Activated T-helper 1 cell treated with anti-CD3 and anti-CD28 coated beads, Interleukin-2, amount 50 U/mL, for 16 hours (primary cell): ENCODE measurements at places on chromosomes 4 and X.

DNA sequence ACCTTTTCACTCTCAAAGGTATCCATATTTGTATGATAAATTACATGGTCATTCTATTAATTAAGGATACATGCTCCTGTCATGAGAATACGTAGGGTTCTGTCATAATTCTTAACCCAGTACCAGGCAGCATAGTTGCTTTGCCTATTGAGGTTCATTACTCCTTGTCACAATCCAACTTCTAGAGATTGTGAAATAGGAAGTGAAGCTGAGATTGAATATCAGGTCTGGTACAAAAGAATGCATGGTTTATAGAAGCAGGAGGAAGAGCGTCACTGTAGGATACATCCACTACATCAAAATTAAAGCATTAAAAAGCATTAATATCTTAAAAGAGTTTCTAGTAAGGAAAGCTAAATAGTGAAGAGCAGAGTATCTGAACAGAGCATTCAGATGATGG, 647.0 kb downstream of the IQCM start:
- no peak for DNase-seq

- no peak for DNase-seq
Measured at GRCh38 chrX:69088171-69088938, 76.9 kb downstream of the PJA1 start.

DNA sequence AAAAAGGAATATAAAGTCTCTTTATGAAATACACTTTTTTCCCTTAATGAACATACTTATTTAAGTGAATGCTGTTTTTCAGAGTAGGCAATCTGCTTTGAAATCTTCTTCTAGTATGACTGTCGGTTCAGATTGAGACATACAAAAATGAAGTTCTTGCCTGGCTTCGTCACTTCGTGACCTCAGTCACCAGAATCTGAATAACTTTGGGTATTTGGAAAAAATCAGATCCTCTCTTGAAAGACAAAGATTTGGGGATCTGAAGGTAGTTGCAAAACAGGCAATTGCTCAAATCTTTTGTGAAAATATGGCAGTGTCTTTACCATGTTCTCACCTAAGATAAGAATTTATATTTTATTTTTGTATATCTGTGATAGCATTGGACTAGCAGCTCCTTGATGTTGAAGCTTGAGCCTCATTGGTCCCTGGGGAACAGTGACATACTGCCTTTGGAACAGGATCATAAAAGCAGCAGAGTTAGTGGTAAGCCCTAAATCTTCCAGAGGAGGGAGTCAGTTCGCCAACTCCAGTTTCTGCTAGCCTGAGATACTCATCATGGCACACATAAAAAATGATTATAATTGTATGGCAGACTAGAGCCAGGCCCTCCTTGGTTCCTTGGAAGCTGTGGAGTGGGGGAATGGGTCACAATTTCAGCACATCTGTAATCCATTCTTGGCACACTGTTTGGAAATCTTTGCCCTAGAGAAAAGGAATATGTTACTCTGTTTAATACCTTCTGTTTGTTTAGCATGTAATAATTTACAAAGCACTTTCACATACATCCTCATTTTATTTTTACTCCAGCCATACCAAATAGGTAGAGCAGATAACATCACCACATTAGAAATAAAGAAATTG, 5.0 kb downstream of the ARFIP1 start:
- DNase-seq, result no peak

DNA sequence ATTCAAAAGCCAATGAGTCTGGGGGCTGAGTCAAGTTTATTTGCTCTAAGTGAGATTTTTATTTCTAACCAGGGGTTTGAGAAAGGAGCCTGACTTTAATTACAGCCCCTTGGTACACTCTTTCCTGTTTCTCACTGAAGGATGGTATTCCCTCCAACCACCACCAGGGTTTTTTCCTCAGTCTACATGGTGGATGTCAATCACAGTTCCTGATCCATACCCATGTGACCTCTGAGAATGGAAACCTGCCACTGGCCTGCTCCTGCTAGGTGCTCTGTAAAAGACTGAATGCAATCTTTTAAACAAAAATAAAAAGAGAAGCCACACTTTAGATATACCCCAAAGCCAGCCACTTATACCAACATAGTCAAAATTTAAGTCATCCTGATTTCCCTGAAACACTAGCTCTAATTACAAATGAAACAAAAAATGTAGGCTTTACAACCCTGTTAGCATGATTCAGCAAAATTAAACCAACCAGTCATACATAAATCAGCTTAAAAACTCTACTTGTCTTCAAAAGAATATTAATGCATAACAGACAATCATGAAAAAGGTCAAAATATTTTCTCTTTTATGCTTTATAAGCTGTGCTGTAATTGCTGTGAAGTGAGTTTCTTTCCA, 112.1 kb upstream of the NWD2 start:
- no peak for DNase-seq

DNA sequence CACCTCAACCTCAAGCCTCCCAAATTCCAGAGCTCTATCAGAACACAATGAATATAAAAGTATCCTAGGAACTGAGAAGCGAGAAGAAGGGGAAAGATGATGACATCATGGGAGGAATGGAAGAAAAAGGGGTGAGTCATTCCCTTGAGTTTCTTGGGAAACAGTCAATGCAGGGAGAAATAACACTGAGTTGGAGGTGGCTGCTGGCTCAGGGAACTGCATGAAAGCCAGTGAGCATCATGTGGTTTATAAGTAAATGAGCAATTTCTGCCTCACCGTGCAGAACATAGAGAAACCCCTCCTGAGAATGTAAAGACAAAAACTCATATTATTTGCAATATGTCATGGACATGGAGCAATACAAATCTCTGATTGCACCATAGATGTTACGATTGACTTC, 73.3 kb downstream of the SHOX start:
- no peak for DNase-seq

GRCh38 chrX:15916704-15917084, 62.1 kb upstream of the AP1S2 start:
- no peak for DNase-seq

- no peak for DNase-seq
Measured at GRCh38 chrX:29531336-29531735, 684.0 kb upstream of the MAGEB2 start.

DNA sequence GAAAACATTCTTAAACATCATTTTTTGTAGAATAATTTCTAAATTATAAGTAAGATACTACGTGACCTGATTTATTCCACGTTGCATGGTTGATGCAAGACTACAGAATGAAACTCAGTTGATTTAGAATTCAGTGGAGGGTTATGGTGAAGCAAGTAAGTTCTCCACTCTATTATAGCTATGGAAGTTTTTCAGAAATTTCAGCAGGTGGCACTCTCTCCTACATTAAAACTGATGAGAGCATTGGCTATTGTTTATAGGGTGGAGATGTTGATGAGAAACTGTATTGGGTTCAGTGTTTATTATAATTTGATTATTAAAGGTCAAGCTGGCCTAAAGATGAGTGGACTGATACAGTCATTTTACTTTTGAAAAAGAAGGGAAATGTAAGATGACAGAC, 88.0 kb downstream of the FNIP2 start:
- no peak for DNase-seq

DNA sequence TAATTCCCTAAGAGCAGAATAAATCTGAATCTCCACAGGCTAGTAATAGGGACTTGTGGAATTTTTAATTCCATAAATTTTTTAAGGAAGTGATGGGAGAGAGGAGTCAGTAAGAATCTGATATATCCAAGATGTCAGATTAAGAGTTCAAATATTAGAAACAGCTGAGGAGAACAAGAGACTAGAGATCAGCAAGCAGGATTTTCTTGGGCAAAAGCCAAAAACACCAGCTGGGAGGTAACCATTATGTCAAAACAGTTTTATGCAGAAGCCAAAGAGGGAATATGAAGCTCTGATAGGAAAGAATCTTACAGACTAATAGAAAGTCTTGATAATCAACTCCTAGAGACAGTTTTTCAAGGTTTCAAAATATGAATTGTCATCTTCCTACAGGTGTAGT, 72.2 kb upstream of the RBPJ start:
- no peak for DNase-seq

GRCh38 chr4:98260047-98260578, 1.1 kb upstream of the RAP1GDS1 start:
- peak; percentile 21 for DNase-seq

DNA sequence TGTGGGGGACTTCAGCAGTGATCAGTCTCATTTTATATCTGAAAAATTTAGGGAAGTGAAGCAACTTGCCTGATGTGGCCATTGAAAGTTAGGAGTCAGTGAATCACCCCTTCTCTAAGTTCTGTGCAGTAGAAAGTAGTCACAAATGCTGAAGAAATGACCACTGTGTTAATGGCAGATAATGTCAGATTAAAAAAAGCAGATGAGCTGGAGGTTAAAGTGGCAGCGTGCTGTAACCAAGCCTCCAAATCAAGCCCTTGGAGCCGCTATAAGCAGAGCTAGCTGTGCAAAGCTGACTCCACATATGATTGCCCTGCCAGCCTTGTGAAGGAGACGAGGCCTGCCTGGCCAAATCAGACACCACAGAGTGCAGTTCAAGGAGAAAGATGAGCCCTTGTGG, 39.2 kb upstream of the PDE5A start:
- no peak for DNase-seq

- DNase-seq, result no peak
Measured at GRCh38 chrX:9279234-9279544, 185.7 kb upstream of the TBL1X start.

DNA sequence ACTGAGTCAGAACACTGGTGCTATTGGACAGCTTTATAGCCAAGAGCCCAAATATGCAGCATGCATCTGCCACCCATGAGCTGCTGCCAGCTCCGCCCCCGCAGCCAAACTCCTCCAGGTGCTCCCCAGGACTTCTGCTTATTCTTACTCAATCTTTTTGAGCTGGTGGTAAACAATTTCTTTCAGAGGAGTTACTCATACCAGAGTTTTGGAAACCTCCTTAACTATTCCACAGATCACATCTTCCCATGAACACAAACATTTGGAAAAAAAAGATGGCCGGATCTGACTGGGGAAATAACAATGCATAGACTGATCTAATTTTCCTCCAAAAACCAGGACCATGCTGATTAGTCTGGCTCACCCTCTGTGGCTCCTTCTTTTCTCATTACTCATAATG, 399.9 kb downstream of the GPM6A start:
- no peak for DNase-seq

- no peak for DNase-seq
Measured at GRCh38 chrX:154310616-154311536, 15.3 kb downstream of the TKTL1 start.

DNA sequence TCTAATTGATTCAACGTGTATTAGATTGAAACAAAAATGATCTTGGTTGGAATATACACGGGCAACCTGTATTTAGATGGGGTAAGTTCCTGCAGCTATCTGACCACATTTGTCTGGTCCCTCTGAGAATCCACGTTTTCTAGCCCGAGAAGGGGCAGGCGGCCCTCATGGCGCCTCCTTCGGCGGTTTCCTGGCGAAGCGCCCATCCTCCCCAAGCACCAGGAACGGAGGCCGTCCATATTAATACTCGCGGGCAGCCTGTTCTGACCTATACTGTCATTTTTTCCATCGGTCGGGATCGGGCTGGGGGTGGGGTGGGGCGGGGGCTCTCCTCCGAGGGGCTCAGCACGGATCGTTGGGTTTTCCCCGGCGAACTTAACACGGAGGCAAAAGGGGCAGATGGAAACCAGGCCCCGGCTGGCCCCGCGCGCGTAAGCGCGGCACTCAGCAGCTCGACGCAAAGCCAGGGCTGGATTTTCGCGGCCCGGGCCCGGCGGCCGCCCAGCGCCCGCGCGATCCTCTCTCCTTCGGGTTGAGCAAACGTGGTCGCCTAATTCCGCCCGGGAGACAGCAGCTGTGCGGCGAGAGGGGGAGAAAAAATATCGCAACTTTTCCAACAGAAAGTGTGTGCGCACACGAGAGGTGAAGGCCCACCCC, 77.2 kb upstream of the BCOR start:
- no peak for DNase-seq

DNA sequence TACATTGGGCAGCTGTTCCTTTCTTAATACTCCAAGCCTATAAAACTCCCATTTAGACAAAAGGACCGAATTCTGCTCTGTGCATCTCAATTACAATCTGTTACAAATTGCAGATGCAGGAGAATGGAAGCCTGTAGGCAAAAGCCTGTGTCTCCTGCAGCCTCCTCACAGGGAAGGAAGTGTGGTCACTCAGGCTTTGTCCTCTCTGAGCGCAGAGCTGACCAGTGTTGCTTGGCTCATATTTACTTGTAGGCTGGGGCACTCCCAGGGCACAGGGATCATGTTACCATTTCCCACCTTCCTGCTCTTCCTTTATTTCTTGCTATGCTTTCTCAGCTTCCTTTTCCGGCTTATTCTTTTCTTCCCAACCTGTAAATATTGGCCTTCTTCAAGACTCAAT, 15.7 kb downstream of the SUPT20HL2 start:
- no peak for DNase-seq

DNA sequence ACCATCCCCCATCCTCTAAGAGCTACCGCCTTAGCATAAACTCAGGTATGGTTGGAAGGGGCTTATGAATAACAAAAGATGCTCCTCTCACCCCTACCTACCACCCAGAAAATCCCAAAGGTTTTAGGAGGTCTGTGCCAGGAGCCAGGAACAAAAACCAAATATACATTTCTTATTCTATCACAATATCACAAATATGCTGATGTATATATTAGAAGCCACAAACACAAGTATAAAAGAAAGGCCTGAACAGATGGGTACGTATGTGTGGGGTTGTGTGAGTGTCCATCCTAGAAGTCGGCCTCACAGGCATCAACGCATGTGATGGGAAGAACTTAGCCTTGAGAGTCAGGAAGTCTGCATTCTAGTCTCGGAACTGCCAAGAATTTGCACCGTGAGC, 8.7 kb upstream of the ANXA5 start:
- no peak for DNase-seq

DNA sequence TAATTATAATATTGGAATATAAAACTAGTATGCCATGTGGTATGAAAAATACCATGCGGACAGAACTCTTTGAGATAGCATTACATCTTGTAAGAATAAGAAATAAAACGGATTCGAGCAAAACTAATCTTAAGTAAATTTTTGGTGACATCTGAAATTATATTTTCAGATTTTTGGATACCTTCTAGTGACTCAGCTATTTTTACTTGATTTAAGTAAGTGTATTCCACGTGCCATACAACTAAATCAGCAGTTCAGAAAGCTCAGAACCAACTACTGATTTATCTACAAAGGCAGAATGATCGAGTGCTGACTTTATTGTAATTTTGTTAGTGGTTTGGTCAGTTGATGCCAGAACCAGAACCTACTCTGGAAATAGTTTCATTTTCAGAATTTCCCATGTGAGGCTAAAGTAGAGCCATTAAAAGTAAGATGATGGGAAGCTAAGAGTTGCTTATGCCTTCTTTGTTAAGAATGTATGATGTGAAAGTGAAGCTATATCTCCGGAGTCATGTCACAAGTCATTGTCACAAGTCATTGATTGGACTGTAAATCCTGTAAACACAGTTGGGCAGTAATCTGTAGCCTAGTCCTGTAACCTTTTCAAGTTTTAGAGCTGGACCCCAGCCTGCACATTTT, 4.0 kb downstream of the ING2 start:
- DNase-seq, result no peak

DNA sequence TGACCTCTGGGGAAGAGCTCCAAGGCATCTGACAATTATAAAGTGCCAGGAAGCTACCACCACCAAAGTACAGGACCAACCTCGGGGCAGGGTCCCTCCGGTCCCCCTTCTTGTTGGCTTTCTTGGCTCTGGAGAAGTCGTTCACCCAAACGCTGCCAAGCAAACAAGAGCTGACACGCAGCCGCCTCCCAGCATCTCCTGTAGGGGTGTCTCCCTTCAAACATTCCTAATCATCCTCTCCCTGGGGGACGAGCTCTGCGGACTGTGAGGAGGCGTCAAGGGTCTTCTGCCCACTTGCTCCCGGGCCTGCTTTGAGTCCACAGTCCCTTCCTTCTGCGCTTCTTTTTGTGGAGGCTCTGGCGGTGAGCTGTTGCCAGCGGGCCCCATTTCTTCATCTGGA, 158.9 kb upstream of the MAB21L2 start:
- no peak for DNase-seq

GRCh38 chr4:140135529-140136088, 18.4 kb downstream of the MAML3 start:
- DNase-seq, result no peak
